HS-5 (cell line): ENCODE measurements at places on chromosomes 12 and 14.
A peak's percentile ranks its signal among the peaks of the same experiment; 100 is the strongest.

- no peak for DNase-seq
Measured at GRCh38 chr12:9051158-9051550, 61.8 kb downstream of the KLRG1 start.

DNA sequence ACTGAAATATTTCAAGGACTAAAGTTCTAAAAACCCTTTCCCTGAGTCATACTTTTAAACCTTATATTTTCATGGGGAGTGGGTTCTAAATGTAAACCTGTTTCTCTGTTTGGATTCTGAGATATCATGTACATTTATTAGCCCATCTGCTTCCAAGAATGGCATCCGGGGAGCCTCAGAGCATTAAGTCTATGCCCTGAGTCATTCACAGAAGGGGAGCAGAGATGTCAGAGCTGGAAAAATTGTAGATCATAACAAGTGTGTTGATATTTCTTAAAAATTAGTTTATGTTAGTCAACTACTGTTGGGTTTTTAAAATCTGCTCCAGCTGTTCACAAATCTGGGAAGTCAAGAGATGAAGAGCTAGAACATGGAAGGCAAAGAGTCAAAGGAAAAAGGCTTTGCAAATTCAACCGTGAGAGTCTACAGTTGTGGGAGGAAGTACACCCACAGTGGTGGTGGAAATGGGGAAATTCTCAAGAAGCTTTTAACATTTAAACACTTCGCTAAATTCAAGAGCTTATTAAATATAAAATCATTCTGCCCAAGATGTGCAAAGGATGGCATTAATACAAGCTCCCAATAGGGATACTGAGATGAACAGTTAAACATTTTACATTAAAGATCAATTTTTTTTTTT is 70.5 kb upstream of the FLRT2 start:
- DNase-seq, result no peak

DNA sequence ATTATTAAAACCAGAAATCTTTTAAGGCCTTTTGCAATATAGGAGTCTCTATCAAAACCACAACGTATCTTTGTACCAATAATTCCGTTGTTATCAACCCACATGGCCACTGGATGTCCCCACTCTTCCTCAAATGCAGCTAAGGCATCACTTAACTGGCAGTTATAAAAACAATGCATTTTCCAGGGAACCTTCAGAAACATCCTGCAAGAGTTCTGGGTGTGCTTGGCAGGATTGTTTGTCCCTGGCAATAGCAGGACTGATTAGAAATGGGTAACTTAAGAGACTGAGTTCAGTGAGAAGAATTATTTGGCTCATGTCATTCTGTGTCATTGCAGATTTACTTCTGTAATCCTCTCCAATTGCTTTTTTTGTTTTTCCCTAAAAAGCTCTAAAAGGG is 112.0 kb downstream of the SLC15A5 start:
- peak; percentile 20 for DNase-seq

DNA sequence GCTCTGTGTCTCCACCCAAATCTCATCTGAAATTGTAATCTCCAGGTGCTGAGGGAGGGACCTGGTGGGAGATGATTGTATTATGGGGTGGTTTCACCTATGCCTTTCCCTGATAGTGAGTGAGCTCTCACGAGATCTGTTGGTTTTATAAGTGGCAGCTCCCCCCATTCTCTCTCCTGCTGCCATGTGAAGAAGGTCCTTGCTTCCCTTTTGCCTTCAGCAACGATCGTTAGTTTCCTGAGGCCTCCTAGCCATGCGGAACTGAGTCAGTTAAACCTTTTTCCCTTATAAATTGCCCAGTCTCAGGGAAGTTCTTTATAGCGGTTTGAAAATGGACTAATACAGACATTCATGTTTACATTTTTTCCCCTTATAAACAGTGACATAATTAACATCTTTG is 36.1 kb downstream of the PELI2 start:
- DNase-seq, result no peak

- DNase-seq, result no peak
Measured at GRCh38 chr12:122097927-122098756, 19.6 kb downstream of the MLXIP start.
